NCI-H226 (cell line): ENCODE measurements at places on chromosomes 7 and 10.

DNA sequence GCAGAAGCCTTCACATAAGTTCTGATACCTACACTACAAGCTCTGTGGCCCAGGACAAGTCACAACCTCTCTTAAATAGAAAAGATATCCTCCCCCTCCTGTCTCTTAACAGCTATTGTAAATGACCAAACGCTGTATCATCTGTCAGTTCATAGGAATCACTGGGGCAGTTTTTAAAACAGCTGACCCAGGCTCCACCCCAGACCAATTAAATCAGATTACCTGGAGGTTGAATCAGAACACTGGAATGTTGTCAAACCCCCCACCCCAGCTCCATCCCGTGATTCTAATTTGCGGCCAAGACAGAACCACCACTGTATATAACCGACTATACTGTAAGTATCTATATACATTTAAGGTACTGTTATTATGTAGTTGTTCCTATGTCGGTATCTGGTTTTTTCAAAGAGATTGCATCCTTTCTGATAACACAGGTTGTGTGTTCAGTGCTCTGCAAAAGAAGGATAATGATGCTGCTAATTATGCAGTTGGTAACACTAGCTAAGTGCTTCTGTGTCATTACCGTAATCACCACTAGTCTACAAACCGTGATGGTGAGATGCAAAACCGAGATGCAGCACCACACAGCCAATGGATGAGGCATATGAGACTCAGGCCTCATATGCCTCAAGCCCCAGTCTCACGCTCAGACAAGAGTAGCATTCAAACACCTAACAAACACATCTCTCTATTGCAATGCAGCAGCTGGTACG is 47.4 kb downstream of the TNS3 start:
- DNase-seq, result no peak

DNA sequence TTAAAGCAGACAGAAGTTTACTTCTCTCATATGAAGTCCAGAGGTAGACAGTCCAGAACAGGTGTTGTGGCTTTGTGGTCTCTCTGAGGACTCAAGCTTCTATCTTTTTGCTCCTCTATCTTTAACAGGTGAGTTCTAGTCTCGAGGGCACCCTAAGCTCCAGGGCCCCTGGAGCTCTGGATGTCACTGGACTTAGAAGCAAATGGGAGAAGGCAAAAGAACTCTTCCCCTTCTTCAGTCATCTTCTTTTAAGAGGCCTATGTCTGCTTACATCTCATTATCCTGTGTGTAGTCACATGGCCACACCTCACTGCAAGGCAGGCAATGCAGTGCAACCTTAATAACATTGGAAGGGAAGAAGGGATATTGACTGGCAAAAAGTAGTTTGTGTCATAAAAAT is 61.6 kb downstream of the ADCYAP1R1 start:
- DNase-seq, result no peak

DNA sequence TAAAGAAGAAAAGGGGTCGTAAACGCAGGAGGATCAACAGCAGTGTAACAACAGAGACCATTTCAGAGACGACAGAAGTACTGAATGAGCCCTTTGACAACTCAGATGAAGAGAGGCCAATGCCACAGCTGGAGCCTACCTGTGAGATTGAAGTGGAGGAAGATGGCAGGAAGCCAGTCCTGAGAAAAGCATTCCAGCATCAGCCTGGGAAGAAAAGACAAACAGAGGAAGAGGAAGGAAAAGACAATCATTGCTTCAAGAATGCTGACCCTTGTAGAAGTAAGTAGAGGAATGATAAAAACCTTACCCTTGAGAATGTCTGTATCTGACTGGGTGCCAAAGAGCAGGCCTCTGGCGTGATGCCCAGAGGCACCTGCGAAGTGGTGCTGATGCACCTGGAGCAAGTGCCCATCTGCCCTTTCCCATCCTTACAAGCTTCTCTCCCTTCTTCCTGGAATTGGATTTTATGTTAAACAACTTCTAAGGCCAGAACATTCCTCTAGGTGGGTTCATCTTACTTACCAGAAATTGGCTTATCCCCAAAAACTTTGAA is 86.4 kb upstream of the SAMD8 start:
- DNase-seq, result no peak

DNA sequence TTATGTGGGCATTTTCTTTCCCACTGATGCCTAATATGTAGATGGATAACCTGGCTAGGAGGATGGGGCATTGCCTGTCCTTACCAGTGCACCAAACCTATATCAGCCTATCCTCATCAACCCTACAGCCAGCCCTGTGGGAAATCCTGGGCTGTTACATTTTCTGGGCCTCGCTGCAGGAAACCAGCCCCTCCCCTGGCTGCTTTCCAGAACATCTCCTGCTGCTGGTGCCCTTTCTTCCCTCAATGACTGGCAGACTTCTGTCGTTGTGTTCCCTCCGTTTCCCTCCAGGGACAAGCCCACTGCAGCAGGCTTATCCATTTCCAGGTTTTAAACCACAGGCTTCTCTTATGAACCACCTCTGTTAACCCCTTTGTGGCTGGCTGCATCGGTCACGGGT is 486.1 kb upstream of the COBL start:
- no peak for DNase-seq

GRCh38 chr10:51171946-51172345 is 97.7 kb downstream of the PRKG1 start:
- peak; percentile 16 for DNase-seq

DNA sequence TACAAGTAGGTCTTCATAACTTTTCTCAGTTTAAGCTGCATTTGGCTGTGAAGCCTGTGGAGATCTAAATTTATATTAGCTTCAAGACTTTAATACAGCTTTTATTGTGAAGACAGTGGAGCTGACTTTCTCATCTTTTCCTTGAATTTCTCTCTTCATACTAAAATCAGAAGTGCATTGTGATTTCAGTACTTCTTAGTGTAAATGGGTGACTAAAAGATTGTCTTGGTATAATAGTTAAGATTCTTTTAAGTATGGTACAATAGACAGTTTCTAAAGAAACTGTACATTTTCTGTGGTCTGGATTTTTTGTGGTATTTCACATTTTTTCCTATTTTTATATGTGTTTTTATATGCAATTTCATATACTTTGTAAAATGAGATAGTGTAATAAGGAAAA is 21.0 kb upstream of the DDX21 start:
- DNase-seq, result no peak

GRCh38 chr7:91533996-91534395 is 269.8 kb downstream of the FZD1 start:
- DNase-seq, result no peak
